Neuronal stem cell (in vitro differentiated cells): ENCODE measurements at places on chromosomes 3 and 15.

- no peak for DNase-seq
These were observed 616 bp upstream of the IGDCC4 start for GRCh38 chr15:65423150-65423975.

DNA sequence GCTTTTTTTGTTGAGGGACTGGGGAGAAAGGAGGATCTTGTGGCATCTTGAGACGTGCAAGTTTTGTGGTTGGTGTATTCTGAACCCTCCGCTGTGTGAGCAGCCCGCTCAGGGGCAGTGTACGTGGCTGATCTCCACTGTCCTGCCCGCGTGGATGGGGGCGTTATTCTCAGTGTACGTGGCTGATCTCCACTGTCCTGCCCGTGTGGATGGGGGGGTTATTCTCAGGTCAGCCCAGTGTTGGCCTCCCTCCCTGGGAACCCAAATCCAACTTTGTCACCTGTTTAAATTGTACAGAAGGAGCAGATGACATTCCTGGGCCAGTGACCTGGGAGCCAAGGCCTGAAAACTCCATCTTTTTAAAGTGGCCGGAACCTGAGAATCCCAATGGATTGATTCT lies 84.0 kb downstream of the PGPEP1L start:
- no peak for DNase-seq

DNA sequence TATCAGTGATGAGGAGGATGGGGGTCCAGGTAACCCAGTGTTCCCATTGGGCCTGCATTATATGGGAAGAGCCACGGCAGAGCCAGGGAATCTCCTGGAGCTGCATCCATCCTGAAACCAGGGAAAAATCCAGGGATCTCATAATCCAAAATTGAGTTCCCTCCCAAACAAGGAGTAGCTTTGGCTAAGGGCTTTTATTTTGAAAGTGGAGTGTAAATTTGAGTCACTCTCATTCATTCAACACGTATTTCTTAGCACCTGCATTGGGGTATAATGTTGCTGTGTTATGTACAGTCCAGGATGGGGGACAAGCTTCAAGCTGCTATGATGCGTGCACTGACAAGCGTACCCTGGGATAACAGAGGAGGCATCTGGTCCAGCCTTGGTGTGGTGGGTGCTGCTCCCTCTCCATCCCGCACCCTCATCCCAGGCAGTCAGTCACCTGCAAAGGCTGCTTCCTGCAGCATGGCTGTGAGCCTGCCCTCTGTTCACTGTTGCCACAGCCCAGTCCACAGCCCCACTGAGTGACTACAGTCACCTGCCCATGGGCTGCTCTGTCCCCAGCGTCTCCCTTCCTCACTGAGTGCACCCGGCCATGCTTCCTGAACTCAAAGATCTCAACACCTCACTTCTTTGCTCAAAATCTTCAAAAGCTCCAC lies 135.6 kb downstream of the OPA1 start:
- DNase-seq: no peak

DNA sequence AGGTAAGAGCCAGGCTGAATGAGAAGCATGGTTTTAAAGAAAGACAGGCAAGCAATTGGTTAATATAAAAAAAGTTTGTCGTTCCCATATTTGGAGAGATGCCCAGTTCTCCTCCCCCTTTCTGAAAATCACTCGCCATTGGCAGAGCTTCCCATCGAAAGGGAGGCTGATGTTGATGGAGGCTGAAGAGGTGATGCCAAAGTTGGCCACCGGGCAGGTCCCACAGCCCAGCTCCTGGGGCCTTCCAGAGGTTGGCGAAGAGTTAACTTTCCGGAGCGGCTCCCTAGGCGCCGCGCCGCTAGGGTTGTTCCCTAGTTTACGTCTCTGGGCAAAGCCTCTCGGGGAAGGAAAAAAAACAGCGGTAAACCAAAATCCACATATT lies 793 bp downstream of the PCOLCE2 start:
- peak; percentile 51 for DNase-seq

- no peak for DNase-seq
These were observed 27.6 kb downstream of the CHST14 start for GRCh38 chr15:40498418-40498817.

- DNase-seq: no peak
These were observed 17.3 kb upstream of the SUCNR1 start for GRCh38 chr3:151856118-151856517.

GRCh38 chr15:37109168-37109871 lies 9.0 kb upstream of the MEIS2 start:
- peak; percentile 48 for DNase-seq

DNA sequence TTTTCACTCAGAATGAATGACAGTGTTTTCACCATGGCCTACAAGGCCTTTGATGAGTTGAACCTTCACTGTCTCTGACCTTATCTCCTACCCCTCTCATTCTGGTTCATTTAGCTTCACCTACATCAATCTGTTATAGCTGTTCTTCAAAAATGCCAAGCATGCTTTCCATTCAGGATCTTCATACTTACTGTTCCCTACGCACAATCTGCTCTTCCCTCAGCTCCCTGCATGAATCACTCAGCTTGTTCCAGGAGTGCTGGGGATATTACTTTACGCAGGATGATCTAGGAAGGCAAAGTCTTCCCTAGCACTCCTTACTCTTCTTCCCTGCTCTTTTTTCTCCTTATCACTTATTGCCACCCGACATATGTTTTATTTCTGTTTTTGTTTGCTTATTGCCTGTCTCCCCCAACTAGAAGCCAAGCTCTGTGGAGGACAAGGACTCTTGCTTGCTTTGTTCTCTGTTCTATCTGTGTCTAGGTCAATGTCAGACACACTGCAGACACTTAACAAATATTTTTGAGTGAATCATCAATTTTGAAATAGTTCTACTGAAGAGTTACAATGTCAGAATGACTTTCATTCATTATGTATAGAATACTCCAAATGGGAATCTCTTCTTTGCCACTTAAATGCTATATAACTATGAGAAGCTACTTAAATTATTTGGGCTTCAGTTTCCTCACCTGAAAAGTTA lies 238.3 kb upstream of the FEZF2 start:
- no peak for DNase-seq

- DNase-seq: no peak
These were observed 191.6 kb downstream of the GREM1 start for GRCh38 chr15:32909431-32909830.

- DNase-seq: no peak
These were observed 10.2 kb upstream of the C15orf61 start for GRCh38 chr15:67510597-67511190.

DNA sequence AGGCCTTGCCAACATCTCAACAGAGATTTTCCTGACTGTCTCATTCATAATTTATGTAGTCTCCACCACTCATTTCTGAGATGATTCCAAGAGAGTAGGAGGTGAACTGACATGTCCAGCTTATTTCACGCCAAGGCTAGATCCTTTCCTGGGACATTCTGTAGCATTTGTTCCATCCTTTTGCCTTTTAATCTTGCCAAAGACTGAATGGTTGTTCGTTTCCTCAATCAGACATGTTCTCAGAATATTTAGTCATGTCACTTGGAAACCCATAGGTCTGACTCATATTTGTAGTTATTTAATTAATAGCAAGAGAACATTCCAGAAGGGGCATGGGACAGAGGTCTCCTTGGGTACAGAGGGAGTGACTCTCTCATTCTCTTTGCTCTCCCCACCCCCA lies 80.9 kb downstream of the DHX36 start:
- DNase-seq: no peak

- no peak for DNase-seq
These were observed 36.5 kb downstream of the DZIP1L start for GRCh38 chr3:138078901-138079344.

DNA sequence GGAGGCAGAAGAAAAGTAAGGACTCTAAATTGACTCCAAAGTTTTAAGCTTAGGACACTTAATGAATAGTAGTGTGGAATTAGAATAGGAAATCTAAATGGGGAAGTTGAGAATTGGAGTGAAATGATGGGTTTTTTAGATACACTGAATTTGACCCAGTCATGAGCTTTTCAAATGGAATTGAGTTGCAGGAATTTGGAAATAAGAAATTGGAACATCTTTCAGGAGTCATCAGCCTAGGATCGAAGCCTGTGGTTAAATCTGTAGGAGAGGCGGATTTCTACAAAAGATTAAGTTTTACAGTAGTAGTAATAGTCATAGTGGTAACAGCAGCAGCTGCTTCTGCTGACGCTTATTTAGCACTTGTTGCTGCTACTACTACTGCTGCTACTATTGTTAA lies 129.0 kb upstream of the LRRFIP2 start:
- DNase-seq: no peak

DNA sequence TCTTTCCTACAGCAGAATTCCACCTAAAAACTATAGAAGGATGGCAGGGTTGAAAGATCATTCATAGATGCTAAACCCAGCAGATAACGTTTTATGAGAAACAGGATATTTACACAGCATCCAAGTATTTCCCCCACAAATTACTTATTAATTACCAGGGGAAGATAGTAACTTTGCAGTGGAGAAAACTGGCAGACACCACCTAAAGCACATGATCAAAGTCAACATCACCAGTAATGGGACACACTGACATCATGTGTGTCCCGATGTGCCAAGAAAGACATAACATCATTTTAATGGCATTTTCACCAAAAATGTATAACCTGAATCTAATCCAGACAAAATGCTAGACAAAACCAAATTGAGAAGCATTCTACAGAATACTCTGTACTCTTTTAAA lies 220.4 kb upstream of the THBS1 start:
- DNase-seq: no peak

DNA sequence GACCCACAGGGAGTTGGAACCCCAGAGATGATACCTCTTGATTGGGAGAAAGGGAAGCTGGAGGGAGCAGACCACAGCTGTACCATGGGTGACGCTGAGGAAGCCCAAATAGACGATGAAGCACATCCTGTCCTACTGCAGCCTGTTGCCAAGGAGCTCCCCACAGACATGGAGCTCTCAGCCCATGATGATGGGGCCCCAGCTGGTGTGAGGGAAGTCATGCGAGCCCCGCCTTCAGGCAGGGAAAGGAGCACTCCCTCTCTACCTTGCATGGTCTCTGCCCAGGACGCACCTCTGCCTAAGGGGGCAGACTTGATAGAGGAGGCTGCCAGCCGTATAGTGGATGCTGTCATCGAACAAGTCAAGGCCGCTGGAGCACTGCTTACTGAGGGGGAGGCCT lies 201.1 kb downstream of the AKAP13 start:
- DNase-seq: no peak

DNA sequence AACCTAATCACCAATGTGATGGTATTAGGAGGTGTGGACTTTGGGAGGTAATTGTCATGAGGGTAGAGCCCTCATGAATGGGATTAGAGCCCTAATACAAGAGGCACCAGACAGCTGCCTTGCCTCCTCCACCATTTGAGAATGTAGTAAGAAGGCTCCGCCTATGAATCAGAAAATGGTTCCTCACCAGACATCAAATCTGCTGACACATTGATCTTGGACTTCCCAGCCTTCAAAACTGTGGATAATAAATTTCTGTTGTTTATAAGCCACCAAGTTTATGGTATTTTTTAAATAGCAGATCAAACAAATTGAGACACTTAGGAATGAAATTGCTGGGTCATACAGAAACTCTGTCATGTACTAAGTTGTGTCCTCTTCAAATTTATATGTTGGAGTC lies 56.8 kb upstream of the COL6A5 start:
- DNase-seq: no peak

DNA sequence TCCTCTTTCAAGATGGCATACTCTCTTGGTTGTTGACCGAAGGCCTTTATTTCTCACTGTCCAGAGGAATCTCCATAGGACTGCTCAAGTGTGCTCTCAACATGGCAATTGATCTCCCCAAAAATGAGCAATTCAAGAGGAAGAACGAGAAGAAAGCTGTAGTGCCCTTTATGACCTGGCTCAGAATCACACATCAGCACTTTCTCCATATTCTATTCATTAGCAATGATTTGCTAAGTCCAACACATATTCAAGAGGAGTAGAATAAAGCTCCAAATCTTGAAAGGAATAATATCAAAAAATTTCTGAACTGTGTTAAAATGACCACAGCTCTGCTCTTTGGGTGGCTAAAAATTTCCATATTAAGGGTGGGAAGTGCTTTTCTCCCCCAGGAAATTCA lies 151.6 kb upstream of the SYNPR start:
- DNase-seq: no peak

DNA sequence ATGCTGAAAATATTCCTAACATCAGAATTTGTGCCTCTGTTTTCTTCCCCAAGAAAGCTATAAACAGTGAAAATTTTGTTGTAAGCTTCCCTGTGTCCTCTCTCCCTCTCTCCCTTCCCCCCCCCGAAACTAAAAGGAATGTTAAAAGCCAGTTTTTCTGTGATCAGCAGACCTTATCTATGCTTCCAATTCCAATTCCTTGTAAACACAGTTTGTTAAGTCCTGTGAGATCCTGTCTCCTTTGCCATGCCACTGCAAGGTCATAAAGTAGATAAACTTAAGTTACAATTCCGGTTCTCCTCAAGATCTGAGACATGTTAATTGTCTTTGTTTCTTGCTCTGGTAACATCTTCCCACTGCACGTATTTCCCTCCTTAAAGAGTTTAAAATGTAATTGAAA lies 42.9 kb upstream of the DHX36 start:
- DNase-seq: no peak

GRCh38 chr3:172177046-172177445 lies 137.7 kb downstream of the FNDC3B start:
- DNase-seq: no peak

DNA sequence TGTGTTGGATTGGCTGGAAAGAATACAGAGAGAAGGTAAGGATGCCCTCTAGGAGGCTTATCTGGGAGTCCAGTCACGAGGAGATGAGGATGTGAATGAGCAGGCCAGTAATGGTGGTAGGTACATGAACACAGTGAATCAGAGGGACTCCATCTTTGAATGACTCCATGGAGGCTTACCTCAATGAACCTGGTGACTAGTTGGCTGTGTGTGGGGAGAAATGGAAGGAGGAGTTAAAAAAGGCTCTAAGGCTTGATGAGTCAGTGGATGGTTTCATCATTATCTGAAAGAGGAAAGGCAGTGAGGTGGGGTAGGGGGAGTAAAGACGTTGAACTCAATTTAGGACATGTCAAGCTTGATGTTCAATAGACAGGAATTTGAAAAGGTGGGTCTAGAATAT lies 61.1 kb downstream of the KCNAB1 start:
- DNase-seq: no peak

DNA sequence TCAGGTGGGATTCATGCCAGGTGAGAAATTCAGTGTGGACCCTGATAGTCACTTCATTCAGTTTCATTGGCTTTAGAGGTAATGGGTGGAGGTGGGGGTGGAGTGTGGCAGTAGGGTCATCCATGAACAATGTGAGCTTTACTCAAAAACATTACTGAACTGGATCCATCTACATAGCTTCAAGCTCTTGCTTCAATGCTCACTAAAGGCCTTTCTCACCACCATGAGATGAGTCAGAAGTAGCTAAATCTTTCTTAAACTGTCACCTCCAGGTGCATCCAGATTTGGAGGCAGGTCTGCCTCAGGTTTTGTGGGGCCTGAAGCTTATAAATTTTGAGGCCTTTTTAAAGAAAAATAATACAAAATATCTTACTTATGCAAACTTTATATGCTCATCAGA lies 363.6 kb downstream of the CHST2 start:
- DNase-seq: no peak

DNA sequence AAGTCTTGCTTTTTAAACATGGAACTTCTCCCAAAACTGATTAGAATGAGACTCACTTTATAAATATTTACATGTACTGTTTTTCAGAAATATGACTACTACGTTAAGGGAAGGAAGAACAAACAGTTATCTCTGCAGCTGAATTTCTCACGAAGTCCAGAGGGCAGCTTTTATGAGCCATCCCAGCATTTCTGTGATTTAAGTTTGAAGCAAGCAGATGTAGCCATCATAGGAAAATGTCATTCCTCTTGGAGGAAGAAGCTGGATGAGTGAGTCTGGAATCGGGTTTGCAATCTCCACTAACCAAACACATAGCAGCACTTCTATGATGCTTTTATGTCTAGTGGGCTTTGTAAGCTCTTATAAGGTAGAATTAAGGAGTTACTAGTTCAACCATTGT lies 53.7 kb downstream of the SCN11A start:
- no peak for DNase-seq
